Fibroblast of skin of scalp (primary cell): ENCODE measurements at places on chromosomes 1 and 21.
A peak's percentile ranks its signal among the peaks of the same experiment; 100 is the strongest.

DNA sequence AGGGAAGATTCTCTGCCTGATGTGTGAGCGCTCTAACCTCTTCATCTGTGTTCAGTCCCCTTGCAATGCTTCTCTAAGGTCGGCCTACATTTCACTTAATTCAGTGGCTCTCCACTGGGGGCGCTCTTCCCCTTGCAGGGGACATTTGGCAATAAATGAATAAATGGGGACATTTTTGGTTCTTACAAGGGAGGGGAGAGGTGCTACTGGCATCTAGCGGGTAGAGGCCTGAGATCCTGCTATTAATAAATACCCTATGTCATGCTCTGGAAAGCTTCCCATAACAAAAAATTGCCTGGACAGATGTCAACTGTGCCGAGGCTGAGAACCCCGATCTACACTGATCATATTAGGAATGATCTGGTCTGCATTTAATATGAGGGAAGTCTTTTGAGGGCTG lies 25.9 kb upstream of the DNAJC11 start:
- DNase-seq = peak; percentile 63

GRCh38 chr1:221397141-221397540 lies 344.7 kb downstream of the DUSP10 start:
- no peak for DNase-seq

DNA sequence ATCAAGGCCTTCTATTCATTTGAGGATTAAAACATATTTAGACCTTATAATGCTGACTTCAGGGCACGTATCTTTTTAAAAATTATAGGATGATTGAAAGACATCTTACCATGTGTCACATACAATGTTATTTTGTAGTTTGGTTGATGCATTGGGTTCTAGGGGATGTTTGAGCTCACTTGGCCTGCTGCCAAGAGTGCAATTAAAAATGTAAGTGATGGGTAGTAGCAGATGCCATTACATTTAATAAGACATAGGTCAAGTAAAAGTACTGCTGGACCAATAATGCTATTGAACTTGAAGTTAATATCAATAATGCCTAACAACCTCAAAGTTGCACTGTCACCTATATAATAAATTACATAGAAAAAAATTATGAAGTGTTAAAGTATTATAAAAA lies 616.5 kb upstream of the RGS18 start:
- DNase-seq = no peak

- DNase-seq = no peak
Measured at GRCh38 chr21:34971656-34972055, 77.4 kb downstream of the RUNX1 start.

GRCh38 chr1:79912813-79913212 lies 906.3 kb upstream of the ADGRL4 start:
- no peak for DNase-seq

- no peak for DNase-seq
Measured at GRCh38 chr21:44758781-44759627, 42.6 kb downstream of the UBE2G2 start.

GRCh38 chr1:43065191-43065590 lies 106.5 kb upstream of the SLC2A1 start:
- DNase-seq = no peak

DNA sequence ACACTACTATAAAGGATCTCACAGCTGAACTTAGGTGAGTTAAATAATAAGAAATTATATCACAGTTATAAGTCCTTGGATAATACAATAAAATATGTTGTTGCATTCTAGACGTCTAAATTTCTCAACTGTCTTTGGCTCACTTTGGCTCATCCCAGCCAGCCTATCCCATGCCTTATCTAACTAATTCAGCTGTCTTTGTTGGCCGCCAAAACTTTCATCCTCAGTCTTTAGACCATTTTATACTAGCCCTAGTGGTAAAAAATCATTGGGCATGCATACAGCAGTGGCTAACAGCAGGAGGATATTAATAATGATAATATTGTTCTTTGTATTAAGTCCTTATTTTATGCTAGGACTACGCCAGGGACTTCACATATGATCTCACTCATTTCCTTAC lies 59.3 kb downstream of the CCDC18 start:
- DNase-seq = no peak

DNA sequence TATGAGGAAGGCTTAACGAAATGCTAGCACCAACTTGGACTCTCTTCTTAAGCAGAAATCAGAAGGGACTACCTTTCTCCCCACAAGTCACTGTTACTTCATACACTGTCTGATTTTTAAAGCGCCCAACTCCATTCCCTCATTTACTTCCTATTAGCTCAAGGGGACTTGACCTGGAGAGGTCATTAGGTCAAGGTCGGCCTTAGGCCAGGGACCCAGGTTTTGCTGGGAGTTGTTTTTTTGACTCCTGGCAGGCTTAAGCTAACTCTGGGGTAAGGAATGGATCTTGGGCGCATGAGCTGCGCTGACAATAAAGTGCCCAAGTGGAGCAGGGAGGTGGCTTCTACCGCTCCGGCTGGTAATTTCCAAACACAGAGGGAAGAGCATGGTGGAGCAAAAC lies 16.8 kb downstream of the ADAR start:
- no peak for DNase-seq

- peak; percentile 12 for DNase-seq
Measured at GRCh38 chr1:5973771-5974170, 18.5 kb downstream of the NPHP4 start.

DNA sequence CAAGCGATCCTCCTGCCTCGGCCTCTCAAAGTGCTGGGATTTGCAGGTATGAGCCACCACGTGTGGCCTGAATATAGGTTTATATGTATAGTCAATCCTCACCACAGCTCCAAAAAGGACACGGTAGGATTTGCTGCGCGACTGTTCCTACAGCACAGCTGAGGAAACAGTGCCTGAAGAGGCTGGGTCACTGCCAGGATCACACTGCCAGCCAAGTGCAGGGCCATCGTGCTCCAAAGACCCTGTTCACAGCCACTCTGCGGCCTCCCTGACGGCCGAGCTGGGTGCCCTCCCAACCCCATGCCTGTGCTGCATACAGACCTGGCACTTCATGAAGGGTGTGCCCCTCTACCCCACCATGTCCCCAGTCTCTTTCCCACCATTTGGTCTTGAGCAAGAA lies 71.4 kb downstream of the MRPL37 start:
- no peak for DNase-seq

GRCh38 chr1:171420810-171421209 lies 64.5 kb upstream of the PRRC2C start:
- no peak for DNase-seq

- DNase-seq = peak; percentile 90
Measured at GRCh38 chr1:204130981-204131892, 20.6 kb downstream of the ETNK2 start.

- no peak for DNase-seq
Measured at GRCh38 chr1:210715072-210715471, 386.4 kb downstream of the HHAT start.

DNA sequence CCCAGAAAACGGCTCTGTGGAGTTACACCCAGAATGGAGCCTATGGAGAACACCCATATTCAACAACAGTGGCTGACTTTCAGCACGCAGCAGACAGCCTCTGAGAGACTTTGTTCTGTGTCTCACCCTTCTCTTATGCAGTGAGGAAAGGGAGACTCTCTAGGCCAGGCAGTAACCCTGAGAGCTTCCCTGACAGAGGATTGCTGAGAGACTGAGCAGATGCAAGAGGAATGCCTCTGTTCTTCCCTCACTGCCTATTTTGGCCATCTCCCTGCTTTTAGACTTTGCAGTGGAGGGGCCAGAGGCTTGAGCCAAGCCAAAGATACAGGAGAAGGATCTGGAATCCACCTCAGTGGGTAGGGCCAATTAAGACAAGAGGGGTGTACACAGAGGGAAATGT lies 41.8 kb upstream of the SLC16A1 start:
- no peak for DNase-seq

GRCh38 chr21:42508371-42508770 lies 5.3 kb upstream of the SLC37A1 start:
- no peak for DNase-seq

DNA sequence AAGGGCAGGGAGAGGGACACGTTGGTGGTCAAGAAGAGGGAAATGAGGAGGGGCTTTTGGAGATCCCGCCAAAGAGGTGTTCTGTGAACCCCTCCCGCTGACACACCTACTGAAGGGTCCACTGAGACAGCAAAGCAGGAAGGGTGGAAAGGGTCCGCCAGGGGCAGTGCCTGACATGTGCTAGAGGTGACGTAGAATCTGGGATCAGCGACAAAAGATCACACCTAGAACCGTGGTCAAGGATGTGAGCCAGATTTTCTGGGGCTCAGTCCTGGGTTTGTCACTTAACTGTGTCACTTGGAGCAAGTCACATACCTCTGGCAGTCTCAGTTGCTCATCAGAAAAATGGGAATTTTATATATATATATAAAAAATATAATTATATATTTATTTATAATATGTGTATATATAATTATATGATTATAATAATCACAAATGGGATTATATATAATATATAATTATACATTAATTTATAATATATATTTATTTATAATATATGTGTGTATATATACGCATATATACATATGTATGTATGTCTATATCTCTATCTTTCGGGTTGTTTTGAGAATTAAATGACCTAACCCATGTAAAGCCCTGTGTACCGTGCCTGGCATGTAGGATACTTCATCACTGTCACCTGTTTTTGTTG lies 35.0 kb upstream of the ATP5PO start:
- DNase-seq = no peak

GRCh38 chr1:51488372-51489050 lies 30.6 kb downstream of the EPS15 start:
- no peak for DNase-seq

- no peak for DNase-seq
Measured at GRCh38 chr1:93344886-93345632, 648 bp upstream of the DR1 start.

DNA sequence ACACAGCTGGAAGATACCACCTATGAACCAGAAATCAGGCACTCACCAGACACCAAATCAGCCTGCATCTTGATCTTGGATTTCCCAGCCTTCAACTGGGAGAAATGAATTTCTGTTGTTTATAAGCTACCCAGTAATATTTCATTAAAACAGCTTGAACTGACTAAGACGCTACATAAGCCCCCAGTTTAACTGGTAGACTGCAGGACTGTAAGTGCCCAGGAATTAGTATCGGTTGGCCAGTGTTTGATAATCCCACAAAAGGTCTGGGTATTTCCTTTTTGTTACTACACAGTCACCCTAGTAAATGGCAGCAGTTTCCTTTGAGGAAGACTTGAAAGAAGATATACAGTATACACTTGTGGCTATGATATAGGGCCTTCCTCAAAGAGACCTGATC lies 7.3 kb upstream of the SLC35D1 start:
- no peak for DNase-seq

DNA sequence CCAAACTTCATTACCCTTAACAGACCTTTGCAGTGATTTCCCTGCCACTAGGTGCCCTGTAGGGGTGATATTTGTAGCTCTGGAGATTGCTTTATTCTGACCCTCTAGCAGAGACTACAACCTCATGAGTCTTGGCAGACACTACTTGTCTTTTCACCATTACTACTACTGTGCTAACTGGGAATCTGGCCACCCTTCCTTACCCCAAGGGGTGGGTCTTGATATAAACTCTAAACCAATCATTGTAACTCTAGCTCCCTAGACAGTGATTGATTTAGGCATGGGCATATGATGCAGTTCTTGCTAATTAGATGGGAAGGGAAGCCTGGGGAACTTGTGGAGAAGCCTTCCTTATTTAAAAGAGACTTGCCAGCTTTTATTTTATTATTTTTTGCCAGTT lies 3.9 kb downstream of the KPNA6 start:
- DNase-seq = no peak

- no peak for DNase-seq
Measured at GRCh38 chr1:215416497-215416896, 150.6 kb upstream of the KCTD3 start.

GRCh38 chr1:184365699-184366098 lies 21.1 kb upstream of the C1orf21 start:
- no peak for DNase-seq
